Left colon (tissue), 2 donors: ENCODE measurements at places on chromosomes 16 and 17.
A peak's percentile ranks its signal among the peaks of the same experiment; 100 is the strongest.

DNA sequence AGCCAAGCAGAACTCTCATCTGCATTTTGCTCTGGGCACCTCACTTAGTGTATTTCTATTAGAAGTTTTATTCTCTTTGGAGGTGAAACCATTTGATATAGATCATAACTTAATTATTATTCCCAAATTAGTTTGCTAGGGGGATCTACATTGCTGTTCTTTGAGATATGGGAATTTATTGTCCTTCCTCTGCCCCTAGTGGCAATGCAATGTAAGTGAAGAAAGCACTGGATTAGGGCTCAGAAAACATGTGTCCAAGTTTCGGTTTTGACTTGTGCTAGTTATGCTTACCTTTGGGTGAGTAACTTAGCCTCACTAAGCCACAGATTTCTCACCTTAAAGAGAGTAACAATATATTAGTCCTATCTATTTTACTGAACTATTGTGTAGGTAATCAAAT lies 2.9 kb downstream of the KRT39 start:
- no peak for DNase-seq

DNA sequence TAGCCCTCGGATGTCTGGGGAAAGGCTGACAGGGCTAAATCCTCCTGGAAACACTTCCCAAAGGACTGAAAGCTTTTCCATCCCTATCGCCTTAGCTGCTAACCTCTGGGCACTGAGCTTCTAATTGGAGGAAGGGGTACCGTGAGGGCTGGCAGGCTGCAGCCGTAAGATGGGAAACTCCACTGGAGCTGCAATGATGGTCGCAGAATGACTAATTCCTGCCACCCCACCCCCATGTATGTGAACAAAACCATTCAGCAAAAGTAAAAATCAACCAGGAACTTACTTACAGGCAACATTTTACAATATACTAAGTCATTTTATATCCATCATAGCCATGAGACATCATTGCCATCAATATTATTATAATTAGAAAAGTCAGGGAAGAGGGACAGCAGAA lies 133.3 kb downstream of the ABCC12 start:
- no peak for DNase-seq

GRCh38 chr16:31664683-31665482 lies 137.2 kb downstream of the AHSP start:
- DNase-seq, result no peak

DNA sequence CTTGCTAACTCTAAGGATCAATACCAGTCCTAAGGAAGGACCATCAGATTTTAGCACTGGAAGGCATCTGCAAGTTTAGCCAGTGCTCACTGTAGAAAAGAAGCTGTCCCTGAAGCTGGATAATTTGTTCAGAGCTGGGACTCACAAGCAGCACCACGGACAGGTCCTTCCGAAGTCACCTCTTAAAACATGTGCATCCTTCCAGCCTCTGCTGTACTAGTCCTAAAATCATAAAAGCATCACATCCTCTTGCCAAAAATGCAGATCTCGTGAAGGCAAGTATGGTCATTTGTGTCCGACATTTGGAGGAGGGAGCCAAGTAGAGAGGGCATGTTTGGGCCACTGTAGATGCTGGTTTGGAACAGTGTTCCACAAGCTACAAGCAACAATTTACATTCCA lies 506.9 kb downstream of the RBFOX1 start:
- DNase-seq, result no peak

- DNase-seq, result no peak
Observed at GRCh38 chr17:64502809-64503208, 3.3 kb downstream of the DDX5 start.

GRCh38 chr17:7436556-7437368 lies 1.5 kb downstream of the TMEM102 start:
- peak; percentile 87 for DNase-seq

GRCh38 chr16:9843424-9844018 lies 338.7 kb downstream of the GRIN2A start:
- DNase-seq, result no peak

GRCh38 chr17:64505340-64506200 lies 519 bp downstream of the DDX5 start:
- peak; percentile 92 for DNase-seq

DNA sequence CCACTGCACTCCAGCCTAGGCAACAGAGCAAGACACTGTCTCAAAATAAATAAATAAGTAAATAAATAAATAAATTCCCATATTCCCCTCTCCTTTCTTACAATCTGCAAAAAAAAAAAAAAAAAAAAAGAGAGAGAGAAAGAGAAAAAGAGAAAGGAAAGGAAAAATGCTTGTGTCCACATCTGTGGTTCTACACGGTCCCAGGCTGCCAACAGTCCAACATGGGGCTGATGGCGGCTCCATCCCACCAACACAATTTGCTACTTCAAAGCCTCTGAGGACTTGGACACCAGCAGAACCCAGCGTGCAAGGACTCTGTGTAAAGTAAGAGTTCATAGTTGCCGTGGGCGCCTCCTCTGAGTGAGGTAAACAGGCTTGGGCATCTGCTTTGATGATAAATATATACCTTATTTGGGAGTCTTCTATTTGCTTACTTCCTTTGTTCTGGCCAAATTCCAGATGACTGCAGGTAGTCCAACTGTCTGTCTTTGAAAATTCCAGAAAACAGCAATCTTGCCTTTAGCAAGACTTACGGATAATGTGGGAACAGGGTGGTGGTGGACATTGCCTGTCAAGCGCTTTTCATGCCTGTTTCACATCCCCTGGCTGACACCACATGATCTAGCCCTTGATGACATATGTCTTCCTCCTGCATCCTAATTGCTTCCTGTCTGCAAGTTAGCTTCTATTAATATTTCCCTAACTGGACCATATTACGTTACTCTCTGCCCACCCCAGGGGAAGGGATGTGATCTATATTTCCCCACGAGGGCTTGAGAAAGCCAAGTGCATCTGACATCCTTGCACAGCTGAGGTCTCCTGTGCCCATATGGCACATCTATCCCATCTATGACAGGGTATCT lies 10.1 kb downstream of the LITAF start:
- no peak for DNase-seq
